ENCODE measurements at places on chromosomes 1 and 21.

DNA sequence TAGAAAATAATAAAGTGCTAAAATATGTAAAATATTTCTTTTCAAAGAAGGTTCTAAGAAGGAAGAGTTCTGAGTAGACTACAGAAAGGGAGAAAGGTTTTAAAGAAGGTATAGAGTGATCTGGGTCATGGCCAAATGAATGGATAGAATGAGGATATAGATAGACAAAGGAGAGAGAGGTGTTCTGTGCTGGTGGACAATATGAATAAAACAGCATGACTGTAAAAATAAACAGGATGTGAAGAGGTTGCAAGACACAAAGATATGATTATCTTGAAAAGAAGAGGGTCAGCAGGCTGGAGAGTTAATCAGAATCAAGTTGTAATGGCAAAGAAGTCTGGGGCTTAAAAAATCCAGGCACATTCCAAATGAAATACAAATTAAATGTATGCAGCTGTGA is 86.7 kb upstream of the GNG4 start:
- no peak for DNase-seq

- DNase-seq = no peak
Measured at GRCh38 chr1:71295350-71295749, 214.5 kb upstream of the ZRANB2 start.

DNA sequence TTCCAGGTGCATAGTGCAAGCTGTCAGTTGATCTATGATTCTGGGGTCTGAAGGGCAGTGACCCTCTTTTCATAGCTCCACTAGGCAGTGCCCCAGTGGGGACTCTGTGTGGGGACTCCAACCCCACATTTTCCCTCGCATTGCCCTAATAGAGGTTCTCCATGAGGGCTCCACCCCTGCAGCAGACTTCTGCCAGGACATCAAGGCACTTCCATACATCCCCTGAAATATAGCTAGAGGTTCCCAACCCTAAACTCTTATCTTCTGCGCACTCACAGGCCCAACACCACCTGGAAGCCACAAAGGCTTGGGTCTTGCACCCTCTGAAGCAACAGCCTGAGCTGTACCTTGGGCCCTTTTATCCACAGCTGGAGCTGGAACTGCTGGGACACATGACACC is 65.7 kb upstream of the PKN2 start:
- DNase-seq = no peak

DNA sequence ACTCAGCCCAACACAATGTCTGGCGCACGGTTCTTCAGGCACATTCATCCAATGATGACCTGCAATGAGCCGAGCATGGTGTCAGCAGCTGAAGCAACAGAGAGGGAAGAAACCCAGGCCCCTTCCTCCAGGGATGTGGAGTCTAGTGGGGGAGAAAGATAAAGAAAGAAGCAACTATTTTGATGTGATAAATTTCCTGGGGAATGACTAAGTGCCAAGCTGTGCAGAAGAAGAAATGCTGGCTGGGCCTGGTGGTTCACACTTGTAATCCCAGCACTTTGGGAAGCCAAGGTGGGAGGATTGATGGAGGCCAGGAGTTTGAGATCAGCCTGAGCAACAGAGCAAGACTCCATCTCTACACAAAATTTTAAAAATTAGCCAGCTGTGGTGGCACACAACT is 561.8 kb downstream of the KIF26B start:
- DNase-seq = no peak

GRCh38 chr21:39105341-39105765 is 77.9 kb downstream of the PSMG1 start:
- DNase-seq = peak; percentile 29

DNA sequence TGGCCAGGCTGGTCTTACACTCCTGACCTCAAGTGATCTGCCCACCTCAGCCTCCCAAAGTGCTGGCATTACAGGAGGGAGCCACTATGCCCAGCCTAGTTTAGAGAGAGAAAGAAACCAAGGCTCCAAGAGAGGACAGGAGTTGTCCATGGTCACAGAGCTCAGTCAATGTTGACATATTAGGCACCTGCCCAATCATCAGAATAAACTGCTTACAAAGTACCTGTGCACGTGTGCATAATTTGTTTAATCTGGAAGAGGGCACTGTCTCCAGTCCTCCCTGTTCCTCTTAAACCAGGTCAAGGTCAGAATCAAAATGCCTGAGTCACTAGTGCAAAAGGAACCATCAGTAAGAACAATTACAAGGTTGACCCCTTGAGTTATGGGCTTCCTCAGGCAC is 20.3 kb upstream of the MPZL1 start:
- no peak for DNase-seq

DNA sequence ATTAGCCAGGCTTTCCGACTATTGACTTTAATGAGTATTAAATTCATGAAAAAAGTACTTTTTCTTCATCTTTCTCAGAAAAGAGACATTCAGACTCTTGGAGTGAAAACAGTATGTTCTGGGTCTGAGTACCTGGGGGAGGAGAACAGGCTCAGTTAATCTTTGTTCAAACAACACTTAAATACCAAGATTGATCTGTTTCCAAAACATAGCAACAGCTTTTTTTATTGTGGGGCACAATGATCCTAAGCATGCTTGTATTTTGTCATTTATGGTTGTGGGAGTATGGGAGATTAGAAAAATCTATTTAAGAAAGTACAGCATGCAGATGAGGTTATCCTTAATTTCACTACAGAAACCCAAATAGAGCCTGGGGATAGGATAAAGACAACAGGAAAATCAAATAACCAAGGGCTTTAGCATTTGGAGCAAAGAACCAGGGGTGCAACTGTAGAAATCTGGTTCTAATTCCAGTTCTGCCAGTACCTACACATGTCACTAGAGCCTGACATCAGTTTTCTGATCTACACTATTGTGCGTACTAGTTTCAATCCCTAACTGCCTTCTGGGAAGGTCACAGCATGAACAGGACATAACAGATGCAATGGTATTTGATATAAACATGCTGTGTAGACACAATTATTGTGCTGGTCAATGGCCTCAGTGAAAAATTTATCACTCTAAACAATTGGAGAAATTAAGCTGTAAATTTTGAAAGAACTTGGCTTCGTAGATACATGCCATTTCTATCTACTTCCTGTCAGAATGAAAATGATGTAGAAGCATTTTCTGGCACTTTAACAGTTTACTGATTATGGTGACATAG is 91.2 kb downstream of the KCNK1 start:
- no peak for DNase-seq

DNA sequence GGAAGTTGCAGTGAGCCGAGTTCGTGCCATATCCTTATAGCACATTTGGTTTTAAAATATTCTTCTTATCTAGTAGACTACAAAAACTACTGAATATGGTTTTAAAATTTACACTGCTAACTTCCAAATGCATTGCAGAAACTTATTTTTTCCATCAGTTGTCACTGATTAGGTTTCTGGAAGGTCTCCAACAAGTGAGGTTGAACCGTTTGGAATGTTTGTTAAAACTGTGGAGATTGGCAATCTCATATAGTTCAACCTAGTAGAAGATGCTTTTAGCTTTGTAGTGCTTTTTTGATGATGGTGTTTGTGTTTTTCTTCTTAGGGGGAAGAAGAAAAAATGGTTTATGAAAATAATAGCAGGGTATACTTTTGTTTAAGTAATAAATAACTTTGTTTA is 12.9 kb downstream of the CENPF start:
- DNase-seq = peak; percentile 67

DNA sequence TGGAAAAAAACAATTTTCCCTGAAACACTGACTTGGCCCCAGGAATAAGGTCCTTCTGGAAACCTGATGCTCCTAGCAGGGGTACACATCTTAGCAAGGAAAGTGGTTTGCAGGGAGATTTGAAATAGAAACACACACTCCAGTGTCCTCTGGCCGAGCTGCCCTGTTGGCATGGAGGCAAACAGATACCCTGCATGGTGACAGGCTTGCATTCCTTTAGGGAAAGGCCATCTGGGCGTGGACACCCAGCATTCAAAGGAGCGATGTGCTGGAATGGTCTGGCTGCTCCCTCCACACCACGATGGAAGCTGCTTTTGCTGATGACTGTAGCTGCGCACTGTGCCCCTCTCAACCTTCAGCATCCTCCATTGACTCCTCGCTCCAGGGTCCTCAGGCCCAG is 41.5 kb upstream of the BCAR3 start:
- peak; percentile 13 for DNase-seq

- no peak for DNase-seq
Measured at GRCh38 chr1:186864296-186864695, 35.5 kb downstream of the PLA2G4A start.

- DNase-seq = no peak
Measured at GRCh38 chr21:45457832-45458172, 52.8 kb downstream of the COL18A1 start.

DNA sequence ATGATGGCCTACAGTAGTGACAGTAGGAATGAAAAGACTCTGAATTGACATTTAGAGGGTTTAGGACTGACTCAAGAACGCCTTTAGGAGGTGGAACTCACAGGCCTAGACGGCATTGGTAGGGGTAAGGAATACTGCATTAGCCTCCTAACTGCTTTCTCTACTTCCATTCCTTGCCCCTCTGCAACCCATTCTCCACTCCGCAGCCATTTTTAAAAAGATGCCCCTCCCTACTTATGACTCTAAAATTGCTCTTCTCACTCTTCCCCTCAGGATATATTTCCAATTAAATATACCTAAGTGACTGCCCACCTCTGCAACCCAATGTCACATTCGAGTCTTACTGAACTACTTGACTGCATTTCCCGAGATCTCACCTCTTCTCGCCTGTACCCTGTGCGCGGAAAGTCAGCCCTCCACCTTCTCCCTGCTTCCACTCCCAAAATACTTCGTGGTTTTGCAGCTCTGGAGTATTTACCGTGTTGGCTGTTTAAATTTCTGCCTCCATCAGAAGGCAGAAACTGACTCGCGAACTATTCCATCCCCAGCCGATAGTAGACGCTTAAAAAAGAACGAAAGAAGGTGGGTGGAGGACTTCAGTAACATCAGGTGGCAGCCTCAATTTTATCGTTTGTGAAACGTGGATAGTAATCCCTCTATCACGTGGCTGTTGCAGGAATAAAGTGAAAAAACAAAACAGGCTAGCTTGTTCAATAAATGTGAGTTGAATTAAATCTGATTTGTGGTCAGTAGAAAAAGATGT is 1.1 kb upstream of the YBX1 start:
- DNase-seq = peak; percentile 59

- no peak for DNase-seq
Measured at GRCh38 chr1:207311888-207312603, 9.4 kb upstream of the CD55 start.

- DNase-seq = peak; percentile 22
Measured at GRCh38 chr1:93813076-93813475, 65.9 kb downstream of the DNTTIP2 start.

GRCh38 chr1:210241121-210241520 is 8.5 kb downstream of the SERTAD4 start:
- DNase-seq = no peak

DNA sequence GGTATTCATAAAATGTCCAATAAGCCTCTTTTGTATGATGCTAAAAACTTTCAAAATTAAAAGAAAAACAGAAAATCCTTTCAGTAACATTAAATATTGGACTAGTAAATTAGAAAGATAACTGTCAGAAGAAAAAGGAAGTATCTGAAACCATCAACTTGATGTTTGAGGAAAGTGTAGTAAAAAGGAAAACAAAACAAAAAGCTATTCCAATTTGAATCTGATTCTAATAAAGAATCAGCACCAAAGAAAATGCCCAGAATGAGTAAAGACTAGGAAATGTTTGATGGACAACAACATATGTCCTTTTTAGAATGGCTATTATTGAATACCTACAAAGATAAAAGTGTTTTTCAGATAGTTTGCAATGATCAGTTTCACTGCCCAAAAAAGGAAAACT is 79.9 kb upstream of the RBM34 start:
- no peak for DNase-seq

DNA sequence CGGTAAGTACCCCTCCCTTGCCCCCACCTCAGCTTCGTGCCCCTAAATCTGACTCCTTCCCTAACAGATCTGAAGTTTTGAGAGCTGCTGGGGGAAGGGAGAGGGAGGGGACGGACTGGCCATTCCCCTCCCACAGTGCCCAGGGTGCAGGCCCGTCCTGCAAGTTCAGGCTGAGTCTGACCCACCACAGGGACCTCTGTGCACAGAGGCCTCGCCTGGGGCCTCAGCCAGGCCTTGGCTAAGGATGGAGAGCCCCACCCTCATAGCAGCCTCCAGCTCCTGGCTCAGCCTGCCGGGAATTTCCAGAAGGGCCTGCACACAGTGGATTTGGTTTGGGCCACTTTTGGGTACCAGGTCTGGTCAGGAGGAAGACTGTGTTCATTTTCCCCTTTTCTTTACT is 31.2 kb upstream of the TNFRSF1B start:
- peak; percentile 60 for DNase-seq

- peak; percentile 48 for DNase-seq
Measured at GRCh38 chr21:34613679-34614627, 960 bp downstream of the RCAN1 start.

DNA sequence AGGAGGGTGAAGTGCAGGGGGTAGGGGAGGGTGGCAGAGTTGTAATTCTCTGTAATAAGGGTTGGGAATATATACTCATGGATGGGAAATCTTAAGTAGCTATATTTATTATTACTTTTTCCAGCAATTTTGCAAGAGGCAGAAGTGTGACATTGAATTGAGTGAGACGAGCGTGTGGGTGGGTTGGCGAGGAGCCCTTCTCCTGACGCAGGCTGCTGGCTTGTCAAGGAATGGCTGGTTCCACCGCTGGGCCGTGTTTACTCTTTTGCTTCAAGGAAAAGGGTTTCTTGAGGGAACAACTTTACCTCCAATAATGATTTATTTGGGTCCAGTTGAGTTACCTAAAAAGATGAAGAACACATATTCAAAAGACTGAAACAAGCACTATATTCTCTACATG is 17.9 kb upstream of the DMRTA2 start:
- DNase-seq = no peak

- no peak for DNase-seq
Measured at GRCh38 chr21:37530901-37531351, 164.4 kb downstream of the DYRK1A start.

DNA sequence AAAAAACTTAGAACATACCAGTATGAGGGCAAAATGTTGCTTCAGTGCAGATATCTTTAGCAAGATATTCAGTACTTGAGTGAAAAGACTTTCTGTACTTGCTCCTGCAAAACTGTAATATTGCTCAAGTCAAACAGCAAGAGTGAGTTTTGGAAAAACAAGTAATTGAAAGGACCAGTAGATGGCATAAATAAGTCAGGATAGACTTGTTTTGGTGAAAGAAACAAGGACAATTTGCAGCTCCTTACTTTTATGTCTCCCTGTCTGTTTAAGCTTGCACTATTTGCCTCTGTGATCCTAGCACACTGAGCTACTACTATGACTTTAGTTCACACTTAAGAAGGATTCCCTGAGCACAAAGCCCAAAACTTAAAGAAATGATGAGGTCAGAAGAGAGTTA is 39.1 kb downstream of the IFI44 start:
- DNase-seq = peak; percentile 85
